ENCODE measurements at places on chromosomes 7 and 10.
A peak's percentile ranks its signal among the peaks of the same experiment; 100 is the strongest.

- DNase-seq, result peak; percentile 31
Measured at GRCh38 chr10:17792991-17793390, 16.2 kb upstream of the MRC1 start.

DNA sequence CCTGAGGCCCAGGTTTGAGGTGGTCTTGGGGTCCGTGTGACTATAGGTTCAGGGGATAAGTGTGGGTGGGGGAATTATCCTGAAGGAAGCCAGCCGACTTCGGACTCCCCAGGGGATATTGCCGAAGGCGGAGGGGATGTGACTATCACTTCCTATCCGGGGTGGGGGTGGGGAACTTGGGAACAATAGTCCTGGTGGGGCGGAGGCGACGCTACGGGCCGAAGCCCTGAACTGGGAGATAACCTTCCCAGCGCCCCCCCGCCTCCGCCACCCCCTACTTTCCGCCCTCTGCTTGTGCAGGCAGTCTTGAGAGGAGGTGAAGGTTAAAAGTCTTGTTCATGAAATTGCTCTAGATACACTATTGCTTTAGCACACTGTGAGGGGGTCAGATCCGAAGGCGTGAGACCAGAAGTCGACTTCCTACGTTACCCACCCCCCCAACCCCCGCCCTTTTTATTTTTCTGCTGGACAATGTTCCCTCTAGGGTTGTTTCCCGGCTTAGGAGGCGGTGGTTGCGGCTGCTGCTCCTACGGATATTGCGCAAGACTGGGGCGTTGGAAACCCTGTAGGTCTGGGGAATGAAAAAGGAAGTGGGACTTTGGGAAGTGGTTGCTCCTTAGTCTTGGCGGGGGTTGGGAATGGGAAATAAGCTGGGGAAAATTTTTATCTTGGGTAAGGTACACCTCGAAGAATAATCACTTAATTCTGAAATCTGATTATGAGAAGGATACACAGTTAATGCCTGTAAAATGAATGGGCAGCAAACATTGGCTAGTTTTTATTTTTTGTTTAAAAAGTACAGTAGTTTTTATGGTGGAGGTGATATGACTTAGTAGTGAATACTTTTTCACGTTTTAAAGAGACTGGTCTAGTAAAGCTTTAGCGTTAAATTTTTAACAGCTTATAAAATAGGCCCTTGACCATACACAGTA, 1.5 kb downstream of the PTPN12 start:
- DNase-seq, result peak; percentile 94

GRCh38 chr7:148611692-148612091, 21.1 kb downstream of the C7orf33 start:
- no peak for DNase-seq

DNA sequence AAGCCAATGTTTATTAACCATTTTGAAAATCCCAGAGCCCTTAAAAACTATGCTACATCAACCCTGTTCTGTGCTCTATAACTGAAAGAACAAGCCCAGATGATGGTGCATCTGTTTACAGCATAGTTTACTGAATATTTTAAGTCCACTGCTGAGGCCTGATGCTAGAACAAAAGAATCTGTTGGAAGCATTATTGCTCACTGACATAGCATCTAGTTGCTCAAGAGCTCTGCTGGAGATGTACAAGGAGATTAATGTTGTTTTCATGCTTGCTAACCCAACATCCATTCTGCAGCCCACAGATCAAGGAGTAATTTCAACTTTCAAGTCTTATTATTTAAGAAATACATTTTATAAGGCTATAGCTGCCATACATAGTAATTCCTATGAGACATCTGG, 181.3 kb upstream of the FEZF1 start:
- peak; percentile 64 for DNase-seq

DNA sequence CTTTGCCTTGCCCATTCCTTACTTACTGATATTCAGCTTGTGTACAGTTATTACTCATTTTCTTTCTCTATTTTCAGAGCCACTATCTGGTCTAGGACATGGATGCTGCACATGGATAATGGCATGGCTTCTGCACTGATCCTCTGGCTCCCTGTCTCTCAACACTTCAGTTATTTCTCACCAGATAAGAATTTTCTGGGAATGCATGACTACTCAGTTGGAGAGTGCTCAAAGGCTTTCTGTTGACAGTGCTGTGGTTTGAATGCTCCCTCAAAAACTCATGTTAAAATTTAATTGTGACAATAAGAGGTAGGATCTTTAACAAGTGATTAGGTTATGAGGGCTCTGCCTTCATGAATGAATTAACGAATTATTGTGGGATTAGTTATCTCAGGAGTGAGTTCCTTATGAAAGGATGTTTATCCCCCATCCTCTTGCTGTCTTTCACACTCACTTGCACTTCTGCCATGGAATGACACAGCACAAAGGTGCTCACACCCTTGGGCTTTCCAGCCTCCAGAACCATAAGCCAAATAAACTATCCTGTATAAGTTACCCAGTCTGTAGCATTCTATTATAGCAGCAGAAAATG, 16.1 kb upstream of the PIK3CG start:
- DNase-seq, result peak; percentile 94

DNA sequence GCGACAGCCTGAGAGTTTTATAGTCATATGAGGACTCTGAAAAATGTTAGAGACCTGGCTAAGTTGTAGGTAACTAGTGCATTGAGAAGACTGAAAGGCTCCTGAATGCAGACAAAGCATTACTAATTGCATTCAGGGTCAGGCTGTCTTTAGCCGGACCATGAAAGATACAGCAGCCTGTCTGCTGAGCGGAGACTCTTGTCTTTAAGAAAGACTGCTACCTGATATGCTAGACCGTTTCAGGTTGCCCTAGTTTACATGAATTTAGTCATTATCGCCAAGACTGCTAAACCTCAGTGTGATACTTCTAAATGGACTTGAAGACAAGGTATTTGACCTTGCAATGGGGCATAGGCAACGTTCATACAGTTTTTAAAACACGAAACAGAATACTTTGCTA, 81.2 kb downstream of the BMPR1A start:
- DNase-seq, result no peak

GRCh38 chr7:24026351-24026750, 257.6 kb upstream of the NPY start:
- no peak for DNase-seq

DNA sequence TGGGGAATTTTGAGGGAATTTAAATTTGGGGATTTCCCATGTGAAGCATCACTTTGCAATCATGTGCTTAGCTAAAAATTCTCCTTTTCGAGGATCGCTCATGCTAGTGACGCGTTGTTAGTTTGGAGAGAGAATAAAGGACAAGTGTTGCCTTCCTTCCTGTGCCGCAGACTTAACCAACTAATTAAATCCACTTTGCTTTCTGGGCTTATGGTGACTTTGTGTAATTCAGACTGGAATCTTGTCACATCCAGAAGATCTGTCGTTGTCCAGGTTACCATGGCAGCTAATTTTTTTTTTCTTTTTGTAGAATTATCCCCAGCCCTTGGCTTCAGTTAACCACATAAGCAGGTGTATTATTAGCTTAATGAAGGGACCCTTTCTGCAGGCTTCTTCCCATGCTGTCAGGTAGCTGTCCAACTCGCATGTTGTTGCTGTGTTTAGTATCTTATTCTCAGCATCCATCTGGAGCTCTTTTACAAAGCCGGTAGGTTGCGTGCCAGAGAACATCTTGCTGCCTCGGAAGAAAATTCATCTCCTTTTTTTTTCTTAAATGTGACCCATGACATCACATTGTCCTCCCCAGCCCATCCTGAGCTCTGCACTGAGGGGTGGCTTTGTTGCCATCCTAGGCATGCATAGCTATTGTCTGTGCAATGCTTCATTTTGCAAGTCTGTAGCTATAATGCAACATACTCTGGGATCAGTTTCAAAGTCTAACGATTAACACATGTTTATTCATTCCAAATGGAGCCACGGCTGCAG, 47.2 kb upstream of the NRP1 start:
- DNase-seq, result peak; percentile 98

DNA sequence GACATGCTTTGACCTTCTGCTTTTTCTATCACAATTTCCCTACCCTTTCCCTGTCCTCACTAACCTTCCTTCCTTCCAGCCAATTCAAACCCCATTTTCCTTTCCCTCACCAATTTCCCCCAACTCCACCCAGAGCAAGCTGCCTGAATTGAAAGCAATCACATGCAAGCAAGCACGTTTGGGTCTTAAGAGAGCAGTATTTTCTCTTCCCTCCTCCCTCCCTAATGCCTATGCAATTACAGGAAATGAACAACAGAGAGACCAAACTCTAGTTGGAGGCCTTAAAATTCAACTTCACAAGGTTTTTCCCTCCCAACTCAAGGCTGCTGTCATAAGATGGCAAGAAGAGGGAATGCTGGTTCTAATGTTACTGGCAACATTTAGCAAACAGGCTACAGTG, 117.2 kb downstream of the MYOF start:
- DNase-seq, result no peak

GRCh38 chr10:101120884-101121653, 10.0 kb upstream of the TLX1 start:
- DNase-seq, result no peak

DNA sequence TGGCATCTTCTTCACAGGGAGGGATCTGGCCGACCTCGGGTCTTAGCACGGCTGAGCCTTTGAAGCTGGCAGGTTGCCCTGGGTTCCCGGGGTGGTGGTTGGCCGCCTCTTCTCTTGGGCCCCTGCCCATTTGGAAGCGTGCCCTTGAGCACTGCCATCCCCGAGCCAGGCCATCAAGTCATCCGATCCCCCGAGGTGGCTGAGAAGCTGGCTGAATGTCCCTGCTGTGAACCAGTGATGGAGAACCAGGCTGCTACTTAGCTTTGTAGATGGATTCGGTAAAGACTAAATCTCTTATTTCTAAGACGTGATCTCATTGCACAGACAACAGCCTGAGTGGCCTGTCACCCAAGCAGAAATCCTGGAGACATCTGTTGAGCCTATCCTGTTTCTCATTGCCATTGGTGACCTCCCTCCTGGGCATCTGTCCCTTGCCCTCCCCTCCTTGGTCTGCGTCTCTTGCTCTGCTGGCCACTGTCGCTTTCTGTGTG, 74.3 kb downstream of the GRK5 start:
- no peak for DNase-seq

GRCh38 chr10:132588301-132589013, 50.9 kb downstream of the INPP5A start:
- peak; percentile 14 for DNase-seq

DNA sequence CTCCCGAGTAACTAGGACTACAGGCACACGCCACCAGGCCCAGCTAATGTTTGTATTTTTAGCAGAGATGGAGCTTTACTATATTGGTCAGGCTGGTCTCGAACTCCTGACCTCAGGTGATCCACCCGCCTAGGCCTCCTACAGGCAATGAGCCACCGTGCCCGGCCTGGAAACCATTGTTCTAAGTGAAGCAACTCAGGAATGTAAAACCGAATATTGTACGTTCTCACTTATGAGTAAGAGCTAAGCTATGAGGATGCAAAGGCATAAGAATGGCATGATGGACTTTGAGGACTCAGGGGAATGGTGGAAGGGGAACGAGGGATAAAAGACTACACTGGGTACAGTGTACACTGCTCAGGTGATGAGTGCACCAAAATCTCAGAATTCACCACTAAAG, 235.1 kb upstream of the AUTS2 start:
- DNase-seq, result peak; percentile 58

DNA sequence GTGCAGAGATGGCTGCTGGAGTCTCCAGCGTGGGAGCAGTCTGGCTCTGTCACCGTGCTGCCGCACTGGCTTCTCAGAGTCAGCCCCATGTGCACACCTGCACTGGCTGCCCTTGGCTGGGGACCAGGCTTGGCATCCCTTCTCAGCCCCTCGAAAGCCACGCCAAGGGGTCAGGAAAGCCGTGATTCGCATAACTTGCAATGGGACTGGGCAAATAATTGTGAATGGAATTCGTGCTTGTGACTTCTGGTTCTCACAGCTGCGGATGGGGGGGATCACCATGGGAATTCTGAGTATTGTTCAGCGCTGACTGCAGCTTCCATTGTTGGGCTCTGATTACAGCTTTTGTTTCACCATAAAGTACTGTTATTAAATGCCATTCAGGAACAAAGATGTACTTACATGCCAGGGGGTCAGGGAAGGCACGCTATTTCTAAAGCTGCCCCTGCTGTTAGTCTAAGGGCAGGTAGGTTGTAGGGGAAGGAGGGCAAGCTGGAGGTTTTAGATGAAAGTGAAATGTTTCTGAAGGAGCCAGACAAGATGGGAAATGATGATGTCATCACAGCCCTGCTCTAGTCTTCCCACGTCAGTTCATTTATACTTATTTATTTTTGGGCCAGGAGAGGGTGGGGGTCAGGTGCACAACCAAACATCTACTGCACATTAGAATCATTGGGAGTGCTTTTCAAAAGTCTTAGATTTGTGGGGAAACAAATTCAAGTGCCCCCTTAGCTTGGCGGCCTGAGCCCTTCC, 5.8 kb upstream of the PLEKHA1 start:
- no peak for DNase-seq

DNA sequence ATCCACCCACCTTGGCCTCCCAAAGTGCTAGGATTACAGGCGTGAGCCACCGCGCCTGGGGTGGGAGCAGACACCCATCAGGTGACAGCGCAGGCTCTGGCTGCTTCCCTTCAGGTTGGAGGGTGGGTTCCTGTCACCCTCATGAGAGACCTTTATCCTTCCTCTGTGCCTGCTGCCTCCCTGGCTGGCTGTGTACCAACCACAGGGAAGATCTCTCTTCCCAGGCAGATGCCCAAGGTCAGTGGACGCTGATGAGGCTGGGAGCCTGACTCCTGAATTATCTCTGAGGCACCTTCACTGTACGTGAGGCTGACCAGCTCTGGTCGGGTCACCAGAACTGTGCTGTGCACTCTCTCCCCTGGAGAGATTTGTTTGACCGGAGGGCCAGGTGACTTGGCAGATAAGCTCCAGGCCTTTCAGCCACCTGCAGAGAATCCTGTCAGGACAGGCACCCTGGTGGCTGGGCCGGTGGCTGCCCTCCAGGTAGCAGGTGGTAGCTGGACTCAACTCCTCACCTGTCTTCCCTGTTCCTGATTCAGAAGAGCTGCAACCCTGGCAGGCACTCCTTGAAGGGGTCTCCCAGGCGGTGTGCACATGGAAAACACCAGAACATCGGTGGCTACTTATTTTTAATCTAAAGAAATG, 251.9 kb downstream of the GLRX3 start:
- no peak for DNase-seq

GRCh38 chr7:23264916-23265458, 18.4 kb downstream of the GPNMB start:
- no peak for DNase-seq
